ENCODE measurements at places on chromosomes 11 and 22.

- no peak for DNase-seq
Observed at GRCh38 chr11:123264431-123264780, 69.4 kb upstream of the CLMP start.

DNA sequence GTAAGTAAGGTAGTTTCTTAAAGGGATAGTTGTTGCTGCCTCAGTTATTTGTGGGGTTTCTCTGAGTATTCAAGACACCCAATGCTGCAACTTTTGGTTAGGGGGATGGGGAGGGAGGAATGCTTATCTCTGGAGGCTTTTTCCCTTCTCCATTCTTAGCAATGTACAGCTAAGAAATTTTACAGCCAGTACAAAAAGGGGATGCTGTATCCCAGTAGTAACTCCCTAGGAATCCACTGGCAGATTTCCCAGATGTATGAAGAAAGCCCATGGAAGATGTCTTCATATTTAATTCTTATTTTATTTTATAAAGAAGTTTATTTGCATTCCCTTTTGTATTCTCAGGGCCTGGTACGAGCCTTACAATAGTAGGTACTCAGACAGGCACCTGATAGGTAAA lies 154.8 kb downstream of the ENTHD1 start:
- DNase-seq: no peak

- no peak for DNase-seq
Observed at GRCh38 chr11:55854704-55855103, 16.2 kb downstream of the OR5D16 start.

- no peak for DNase-seq
Observed at GRCh38 chr22:17918840-17919239, 105.5 kb downstream of the MICAL3 start.

DNA sequence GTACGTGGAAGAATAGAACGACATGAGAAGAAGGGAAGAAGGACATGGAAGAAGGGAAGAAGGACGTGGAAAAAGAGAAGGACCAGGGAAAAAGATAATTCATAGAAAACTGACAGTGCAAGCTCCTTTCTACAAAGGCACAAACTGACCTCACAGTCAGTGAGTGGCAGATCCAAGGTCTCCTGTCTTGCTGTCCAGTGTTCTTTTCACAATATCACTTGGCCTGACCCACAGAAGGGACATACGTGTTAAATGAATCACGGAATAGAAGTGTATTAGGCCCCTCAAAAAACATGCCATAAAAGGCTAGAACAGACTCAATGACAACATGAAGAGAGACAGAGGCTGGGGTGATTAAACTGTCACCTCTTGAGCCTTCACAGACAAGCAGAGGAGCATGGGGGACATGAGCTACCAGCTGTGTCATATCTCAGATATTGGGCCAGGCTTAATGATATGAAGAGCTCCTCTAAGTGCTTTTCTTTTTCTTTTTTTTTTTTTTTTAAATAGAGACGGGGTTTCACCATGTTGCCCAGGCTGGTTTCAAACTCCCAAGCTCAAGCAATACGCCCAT lies 4.6 kb downstream of the ASCC2 start:
- no peak for DNase-seq

- no peak for DNase-seq
Observed at GRCh38 chr22:36577019-36577418, 48.1 kb upstream of the EIF3D start.

All from stimulated activated CD8-positive, alpha-beta memory T cell treated with anti-CD3 and anti-CD28 coated beads, Interleukin-7, amount 100 ng/mL, for 48 hours (primary cell).